ENCODE measurements at places on chromosomes 7 and 10. TPM values are rescaled to one million over a fixed set of nuclear protein-coding genes. Genes with fewer than 3 reads are reported as not detected.

GRCh38 chr7:142896151-142896550, 10.6 kb upstream of the TRPV6 start:
- no peak for DNase-seq
- no peak overlapping the region for H3K27ac ChIP-seq
- H3K4me1 ChIP-seq, result no peaks in the 10 kb centered on the region
- H3K4me3 ChIP-seq, result no peak overlapping the region
- H3K27me3 ChIP-seq, result no peaks in the 10 kb centered on the region

DNA sequence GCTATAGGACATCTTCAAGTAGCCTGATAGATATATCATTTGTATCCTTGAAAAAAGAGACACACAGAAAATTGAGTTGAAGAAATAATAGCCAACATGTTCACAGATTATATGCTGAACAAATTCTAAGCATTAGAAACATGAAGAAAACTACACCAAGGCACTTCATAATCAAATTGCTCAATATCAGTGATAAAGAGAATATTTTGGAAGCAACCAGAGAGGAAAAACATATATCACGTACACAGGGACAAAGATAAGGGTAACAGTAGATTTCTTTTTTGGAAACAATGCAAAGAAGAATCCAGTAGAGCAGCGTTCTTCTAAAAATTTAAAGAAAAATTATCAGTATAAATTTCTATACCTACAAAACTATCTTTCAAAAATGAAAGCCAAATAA, 6.0 kb upstream of the FRMD4A start:
- H3K4me3 ChIP-seq, result no peak overlapping the region
- H3K4me1 ChIP-seq, result no peaks in the 10 kb centered on the region
- DNase-seq, result no peak

DNA sequence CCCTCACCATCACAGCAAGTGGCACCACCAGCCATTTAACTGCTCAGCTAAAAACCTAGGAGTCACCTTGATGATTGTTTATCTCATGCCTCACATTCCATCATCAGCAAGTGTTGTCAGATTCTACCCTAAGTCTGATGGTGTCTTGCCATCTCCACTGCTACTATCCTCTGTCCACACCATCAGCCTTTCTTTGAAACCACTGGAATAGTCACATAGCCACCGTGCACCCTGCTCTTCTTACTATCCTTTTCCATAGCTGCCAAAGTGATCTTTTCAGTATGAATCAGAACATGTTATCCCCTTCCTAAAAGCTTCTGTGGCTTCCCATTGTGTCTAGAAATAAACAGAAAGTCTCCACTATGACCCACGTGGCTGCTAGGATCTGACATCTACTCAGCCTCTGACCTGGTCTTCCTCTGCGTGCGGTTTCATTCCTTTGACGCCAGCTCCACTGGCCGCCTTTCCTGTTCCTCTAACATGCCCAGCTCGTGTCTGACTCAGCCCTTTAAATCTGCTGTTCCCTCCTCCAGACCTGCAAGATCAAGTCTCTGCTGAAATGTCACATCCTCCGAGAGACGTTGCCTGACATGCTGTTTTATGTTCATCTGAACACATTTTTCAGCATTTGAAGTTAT, 16.5 kb upstream of the CHN2 start:
- DNase-seq, result peak; percentile 24
- no peaks in the 10 kb centered on the region for H3K36me3 ChIP-seq
- no peaks in the 10 kb centered on the region for H3K4me1 ChIP-seq
- no peaks in the 10 kb centered on the region for H3K27me3 ChIP-seq
- no peak overlapping the region for H3K4me3 ChIP-seq

- no peak for DNase-seq
- no peaks in the 10 kb centered on the region for H3K27me3 ChIP-seq
- no peaks in the 10 kb centered on the region for H3K4me1 ChIP-seq
- no peak overlapping the region for H3K27ac ChIP-seq
- H3K4me3 ChIP-seq, result no peak overlapping the region
Measured at GRCh38 chr10:107718864-107719263, 554.4 kb upstream of the SORCS1 start.

DNA sequence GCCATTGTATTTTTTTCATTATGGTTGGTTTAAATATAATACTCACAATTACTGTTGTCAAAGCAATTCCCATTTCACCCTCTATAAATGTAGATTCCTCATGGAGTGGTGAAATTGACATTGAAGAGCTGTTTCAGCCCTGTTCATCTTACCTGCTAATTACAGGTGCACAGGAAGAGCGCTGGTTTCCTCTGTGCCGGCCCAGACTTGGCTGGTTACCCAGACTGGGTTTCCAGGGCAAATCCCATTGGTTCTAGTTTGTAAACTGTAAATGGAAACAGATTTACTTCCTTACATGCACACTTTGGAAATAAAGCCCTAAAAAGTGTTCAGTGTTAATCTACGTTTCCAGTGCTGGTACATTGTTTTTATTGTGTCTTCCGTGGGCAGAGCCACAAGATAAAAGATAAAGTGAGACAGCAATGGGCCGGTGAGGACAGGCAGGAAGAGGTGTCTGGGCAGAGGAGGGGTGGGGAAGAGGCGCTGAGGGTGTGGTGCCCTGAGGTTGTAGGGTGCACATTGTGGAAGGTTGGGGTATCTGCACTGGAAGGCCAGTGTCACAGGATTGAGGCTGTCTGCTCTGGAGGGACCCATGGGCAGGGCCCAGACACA, 71.6 kb upstream of the ZPBP start:
- DNase-seq, result no peak
- no peaks in the 10 kb centered on the region for H3K4me1 ChIP-seq
- H3K36me3 ChIP-seq, result no peaks in the 10 kb centered on the region
- H3K27ac ChIP-seq, result no peak overlapping the region

- no peaks in the 10 kb centered on the region for H3K36me3 ChIP-seq
- no peaks in the 10 kb centered on the region for H3K27me3 ChIP-seq
- H3K4me1 ChIP-seq, result no peaks in the 10 kb centered on the region
- no peak for DNase-seq
Measured at GRCh38 chr10:49207936-49208487, 19.8 kb upstream of the TMEM273 start.

DNA sequence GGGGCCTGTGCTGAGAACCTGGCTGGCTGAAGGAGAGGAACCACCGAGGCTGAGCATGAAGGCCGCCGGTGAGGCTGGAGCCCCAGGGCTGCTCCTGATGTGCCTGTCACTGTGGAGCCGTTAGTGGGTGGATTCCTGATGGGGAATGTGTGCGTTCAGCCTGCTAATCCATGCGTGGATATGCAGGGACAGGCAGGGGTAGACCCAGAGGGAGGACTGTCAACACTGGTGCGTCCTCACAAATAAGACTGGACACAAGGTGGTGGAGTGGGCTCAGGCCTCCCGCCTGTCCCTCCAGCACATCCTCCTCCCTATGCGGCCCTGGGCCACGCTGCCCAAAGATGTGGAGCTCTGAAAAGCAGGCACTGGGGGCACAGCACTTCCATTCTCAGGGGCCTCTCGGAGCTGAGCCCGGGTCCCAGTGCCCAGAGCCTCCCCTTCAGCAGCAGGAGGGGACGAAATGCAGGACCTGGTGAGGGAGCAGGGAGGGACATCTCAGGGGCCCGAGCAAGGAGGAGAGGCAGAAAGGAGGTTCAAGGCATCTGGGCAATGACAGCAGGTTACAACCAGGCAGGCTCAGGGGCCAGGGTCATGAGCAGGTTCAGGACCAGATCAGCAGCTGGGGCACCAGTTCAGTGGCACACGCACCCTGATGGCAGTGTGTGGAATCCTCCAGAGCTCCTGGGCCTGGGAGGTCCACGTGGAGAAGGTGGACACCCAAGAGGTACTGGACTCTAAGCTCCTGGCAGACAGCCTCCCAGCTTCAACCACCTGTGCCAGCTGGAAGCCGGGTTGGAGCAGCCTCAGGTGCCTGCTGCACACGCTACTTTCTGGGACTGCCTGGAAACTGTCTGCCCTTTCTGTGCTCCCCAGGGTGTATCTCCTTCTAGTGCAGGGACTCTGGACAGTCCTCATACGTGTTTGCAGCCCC, 33.5 kb upstream of the ANTXRL start:
- no peak overlapping the region for H3K4me3 ChIP-seq
- H3K27me3 ChIP-seq, result no peaks in the 10 kb centered on the region
- DNase-seq, result no peak
- H3K36me3 ChIP-seq, result no peaks in the 10 kb centered on the region

- DNase-seq, result peak; percentile 32
- H3K4me1 ChIP-seq, result peaks cover 10% of the 10 kb centered on the region
- no peak overlapping the region for H3K4me3 ChIP-seq
- no peaks in the 10 kb centered on the region for H3K27me3 ChIP-seq
- H3K27ac ChIP-seq, result no peak overlapping the region
Measured at GRCh38 chr10:99730026-99730425, 1.9 kb downstream of the COX15 start.

DNA sequence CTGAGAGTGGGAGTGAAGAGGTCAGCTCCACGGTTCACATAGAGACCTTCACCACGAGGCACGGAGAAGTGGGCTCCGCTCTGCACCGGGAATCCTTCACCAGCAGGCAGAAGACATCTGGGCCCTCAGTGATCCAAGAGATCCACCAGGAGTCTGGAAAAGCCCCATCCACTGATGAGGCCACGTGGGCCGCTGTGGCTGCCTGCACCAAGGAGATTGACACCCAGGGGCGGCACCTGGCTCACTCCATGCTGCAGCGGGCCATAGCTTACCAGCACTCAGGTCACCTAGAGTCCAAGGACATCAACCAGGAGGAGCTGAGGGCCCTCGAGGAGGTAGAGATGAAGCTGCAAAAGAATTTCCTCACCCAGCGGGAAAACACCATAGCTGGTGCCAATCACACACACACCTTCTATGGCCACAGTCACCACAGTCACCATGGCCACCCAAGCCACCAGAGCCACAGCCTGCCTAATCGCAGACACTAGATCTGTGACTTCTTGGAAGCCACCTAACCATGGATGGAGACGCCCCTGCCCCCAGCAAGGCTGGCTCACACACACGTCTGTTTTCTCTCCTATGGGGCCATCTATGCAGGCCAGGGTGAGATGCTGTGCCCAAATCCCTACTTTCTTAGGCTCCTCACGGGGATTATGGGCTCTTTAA, 694 bp downstream of the C10orf62 start:
- no peak overlapping the region for H3K4me3 ChIP-seq
- no peaks in the 10 kb centered on the region for H3K4me1 ChIP-seq
- DNase-seq, result no peak
- no peaks in the 10 kb centered on the region for H3K27me3 ChIP-seq
- no peaks in the 10 kb centered on the region for H3K36me3 ChIP-seq

GRCh38 chr10:4154191-4154715, 369.2 kb upstream of the KLF6 start:
- H3K4me1 ChIP-seq, result no peaks in the 10 kb centered on the region
- H3K27ac ChIP-seq, result no peak overlapping the region
- DNase-seq, result no peak
- H3K27me3 ChIP-seq, result no peaks in the 10 kb centered on the region
- H3K4me3 ChIP-seq, result no peak overlapping the region

- no peaks in the 10 kb centered on the region for H3K27me3 ChIP-seq
- DNase-seq, result no peak
- no peaks in the 10 kb centered on the region for H3K4me1 ChIP-seq
- H3K27ac ChIP-seq, result no peak overlapping the region
- H3K4me3 ChIP-seq, result no peak overlapping the region
Measured at GRCh38 chr7:131653418-131654248, 97.2 kb upstream of the PODXL start.

The SORCS1 gene
- polyA plus RNA-seq, result 0.35 TPM

The FASTK gene
- 56.9 TPM for polyA plus RNA-seq

Measured in left lung (tissue), 14 donors.